ENCODE measurements at places on chromosomes 16 and 17. TPM values are rescaled to one million over a fixed set of nuclear protein-coding genes. Genes with fewer than 3 reads are reported as not detected.

Gene AIPL1
- total RNA-seq: not detected

- peak; percentile 71 for DNase-seq
Measured at GRCh38 chr17:81422776-81423697, 27.8 kb downstream of the BAHCC1 start.

DNA sequence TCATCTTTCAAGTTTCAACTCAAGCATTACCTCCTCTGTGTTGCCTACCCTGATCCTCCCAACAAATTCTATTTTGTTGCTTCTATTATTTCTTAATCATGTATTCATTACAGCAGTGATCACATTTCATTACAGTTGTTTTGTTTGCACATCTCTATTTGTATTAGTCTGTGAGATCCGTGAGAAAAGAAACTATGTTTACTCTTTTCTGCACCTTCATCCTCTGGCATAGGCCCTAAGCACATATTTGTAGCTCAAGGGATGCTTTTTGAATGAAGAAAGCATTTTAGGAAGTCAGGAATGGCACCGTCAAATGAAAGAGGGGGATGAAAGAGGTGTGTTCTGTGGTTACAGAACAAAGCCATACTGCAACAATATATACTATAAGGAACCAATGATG, 110.5 kb downstream of the SHISA6 start:
- no peak for DNase-seq

DNA sequence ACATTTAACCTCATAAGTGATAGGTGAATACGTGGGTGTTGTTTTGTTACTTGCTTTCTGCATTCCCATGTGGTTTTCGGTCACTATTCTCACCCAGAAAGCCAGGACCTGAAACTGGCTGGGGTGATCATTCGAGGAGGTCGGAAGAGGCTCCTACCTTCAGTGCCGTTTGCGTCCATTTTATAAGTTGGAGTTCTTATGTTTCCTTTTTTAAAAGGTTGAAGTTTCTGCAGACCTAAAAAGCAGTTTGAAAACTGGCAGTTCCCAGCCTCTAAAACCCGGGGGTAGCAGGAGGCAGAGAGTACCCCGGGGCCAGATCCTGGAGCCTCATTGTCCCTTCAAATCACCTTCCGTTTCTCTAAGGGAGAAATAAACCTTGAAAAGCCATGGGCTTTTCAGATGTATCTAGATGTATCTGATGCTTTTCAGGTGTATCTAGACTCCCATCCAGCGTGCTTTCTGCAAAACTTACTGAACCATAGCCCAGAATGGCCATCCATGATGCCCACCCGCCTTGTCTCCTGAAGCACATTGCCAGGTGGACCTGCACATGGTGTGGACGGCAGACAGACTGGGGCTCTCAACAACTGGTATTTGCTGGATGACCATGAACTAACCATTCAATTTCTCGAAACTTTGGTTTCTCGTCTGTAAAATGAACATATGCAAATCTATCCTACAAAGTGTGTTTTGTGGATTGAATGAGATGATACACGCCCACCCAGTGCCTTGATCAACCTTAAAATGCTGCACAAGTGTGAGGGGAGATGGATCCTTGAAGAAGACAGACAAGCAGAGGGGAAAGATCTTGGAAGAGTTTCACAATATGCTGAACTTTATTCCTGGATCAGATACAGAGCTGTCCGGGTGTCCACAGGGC, 1.3 kb downstream of the NLRC5 start:
- no peak for DNase-seq

DNA sequence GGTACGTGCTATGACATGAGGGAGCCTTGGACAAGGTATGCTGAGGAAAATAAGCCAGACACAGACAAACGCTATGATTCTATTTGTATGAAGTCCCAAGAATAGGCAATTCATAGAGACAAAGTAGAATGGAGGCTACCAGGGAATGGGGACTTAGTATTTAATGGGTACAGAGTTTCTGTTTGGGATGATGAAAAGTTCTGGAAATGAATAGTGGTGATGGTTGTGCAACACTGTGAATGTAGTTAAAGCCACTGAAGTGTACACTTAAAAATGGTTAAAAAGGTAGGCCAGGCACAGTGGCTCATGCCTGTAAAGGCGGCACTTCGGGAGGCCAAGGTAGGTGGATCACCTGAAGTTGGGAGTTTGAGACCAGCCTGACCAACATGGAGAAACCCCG, 3.3 kb downstream of the PRPSAP1 start:
- DNase-seq: no peak

DNA sequence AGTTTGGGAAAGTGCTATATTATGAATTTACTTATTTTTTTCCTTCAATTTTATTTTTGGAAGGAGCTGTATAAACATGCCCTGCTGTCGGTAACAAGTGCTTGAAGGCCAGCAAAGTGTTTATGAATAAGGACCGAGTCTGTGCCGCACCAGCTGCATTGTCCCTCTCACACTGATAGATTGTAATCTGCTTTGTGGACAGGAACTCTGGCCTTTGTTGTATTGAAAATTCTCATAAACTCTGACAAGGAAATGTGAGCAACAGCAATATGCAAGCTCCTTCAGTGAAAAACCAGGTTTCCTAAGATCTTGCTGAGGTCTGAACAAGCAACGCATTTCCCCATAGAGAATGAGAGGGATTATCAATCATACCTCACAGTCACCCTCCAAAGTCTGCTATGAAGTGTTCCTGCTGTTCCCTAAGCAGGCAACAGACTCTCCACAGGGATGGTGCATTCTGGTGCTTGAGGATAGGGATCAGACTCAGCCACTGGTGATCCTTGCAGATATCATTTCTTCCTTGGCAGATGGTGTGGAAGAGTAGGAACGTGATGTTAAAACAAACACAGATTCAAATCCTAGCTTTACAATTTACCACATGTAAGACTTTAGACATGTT, 109.6 kb downstream of the KCNJ2 start:
- no peak for DNase-seq

GRCh38 chr16:25374556-25374955, 116.9 kb upstream of the ZKSCAN2 start:
- DNase-seq: no peak

DNA sequence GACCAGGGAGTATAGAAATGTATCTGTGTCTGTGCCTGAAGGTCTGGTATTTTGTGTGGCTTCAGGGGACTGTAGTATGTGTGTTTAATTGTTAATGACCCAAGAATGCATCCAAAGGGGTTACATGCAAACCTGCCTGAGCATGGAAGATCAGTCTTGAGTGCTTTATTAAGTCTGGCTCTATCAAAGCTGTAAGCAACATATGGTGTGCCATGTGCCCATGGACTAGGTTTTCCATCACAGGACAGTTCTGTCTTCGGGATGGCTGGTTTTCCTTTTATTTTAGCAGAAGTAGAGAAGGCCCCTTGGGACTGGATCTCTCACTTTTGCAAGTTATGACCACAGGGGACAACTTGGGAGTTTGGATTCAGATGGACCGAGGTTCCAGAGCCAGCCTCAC, 18.2 kb downstream of the RBFOX1 start:
- DNase-seq: no peak

DNA sequence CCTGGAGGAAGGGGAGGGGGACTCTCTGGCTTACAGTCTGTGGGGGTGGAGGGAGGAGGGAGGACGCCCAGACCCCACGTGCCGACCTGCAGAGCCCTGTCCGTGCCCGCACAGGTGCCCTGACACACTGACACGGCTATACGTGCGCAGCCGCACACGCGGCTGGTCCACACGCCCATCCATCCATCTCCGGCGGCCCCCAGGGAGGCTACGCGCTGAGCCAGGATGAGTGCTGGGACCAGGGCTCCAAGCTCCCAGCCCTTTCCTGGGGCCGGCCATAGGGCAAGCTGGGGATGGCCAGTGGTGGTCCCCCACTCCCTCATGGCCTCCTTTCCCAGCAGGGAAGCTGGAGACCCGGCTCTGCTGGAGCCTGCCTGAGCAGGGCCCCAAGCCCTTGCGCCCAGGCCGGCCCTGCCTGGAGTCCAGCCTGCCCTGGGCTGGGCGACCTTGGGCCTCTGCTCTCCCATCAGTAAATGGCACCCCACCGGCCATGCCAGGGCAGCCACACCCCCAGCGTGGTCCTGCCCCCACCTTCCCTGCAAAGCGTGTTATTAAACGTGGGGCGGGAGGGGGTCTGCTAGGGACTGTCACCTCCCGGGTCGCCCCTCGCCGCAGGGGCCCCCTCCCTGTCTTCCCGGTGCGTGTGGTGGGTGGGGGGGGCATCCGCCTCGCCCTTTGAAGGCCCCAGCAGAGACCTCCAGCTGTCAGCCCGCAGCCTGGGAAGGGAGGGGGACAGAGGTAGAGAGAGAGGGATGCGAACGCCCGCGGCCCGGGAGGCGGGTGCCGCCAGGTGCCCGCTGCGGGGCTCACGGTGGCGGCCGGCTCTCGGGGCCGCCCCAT, 863 bp downstream of the CASKIN1 start:
- no peak for DNase-seq

GRCh38 chr17:351875-352420, 659 bp downstream of the RPH3AL start:
- DNase-seq: no peak

DNA sequence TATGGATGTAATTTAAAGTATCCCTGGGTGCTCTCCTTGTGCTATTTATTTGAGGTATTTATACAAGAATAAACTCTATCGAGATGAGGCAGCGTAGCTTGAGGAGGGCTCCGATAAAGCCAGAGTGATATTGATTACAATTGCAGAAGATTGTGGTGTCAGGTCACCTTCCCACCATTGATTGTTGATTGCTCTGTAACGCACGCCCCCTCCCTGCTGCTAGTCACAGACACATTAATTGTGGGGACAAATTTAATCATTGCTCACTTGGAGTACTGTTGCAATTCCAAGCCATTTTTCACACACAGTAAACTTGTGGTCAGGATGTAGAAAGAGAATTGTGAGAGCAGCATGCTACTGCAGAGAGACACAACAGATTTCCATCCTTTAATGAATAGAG, 75.4 kb downstream of the IRX3 start:
- DNase-seq: no peak

DNA sequence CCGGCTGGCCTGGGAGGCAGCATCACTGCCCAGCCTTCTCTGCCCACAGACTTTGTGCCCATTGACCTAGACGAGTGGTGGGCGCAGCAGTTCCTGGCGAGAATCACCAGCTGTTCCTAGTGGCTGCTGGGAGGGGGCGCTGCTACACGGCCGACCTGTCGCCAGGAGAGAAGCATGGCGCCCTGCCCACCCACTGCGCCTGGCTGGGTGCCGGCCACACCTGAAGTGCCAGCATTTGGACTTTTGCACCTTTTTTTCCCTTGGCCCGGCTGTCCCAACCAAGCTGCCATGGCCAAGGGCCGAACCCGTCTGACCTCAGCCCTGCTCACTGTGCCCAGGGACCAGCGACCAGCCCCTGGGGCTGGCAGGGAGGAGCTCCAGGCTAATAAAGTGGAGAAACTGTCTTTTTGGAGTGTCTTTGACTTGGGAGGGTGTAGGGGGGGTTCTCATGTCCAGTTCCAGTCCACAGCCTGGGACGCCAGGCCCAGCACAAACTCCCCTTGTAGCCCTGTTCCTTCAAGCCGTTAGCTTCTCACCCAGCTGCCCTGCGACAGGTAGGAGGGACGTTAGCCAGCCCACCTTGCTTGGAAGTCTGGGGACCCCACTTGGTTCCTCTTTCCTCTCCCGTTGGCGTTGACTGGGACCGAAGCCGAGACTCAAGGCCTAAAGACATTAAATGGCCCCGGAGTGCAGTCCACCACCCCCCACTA, 939 bp upstream of the WDR90 start:
- DNase-seq: no peak

GRCh38 chr16:6611535-6611934, 721.1 kb upstream of the RBFOX1 start:
- no peak for DNase-seq

DNA sequence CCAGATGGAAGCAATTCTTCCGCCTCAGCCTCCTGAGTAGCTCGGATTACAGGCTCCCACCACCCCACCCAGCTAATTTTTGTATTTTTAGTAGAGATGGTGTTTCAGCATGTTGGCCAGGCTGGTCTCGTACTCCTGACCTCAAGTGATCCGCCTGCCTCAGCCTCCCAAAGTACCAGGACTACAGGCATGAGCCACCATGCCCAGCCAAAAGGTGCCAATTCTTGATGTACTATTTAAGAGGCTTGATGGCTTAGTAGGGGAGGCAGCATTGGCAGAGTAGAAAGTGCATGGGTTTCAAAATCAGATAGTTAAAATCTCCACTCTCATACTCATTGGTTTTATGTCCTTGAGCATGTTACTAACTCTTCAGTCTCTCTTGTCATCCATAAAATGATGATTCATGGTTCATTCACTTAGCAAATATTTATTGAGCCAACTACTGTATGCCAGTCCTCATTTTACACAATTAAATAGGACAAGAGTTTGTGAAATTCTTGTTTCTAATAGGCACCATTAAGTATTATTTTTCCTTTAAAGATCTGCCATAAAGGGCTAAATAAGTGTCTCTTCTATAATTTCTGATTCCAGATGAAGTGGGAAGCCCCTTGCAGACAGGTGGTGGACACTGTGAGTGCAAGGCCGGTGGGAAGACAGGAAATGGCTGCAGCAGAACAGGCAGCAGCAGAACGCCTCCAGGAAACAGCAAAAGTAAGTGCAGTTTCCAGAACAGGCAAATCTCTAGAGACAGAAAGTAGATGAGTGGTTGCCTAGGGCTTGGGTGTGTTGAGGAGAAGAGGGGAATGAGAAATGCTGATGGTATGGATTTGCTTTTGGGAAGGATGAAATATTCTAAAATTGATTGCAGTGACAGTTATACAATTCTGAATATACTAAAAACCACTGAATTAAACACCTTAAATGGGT, 8.2 kb upstream of the RPL27 start:
- DNase-seq: no peak

DNA sequence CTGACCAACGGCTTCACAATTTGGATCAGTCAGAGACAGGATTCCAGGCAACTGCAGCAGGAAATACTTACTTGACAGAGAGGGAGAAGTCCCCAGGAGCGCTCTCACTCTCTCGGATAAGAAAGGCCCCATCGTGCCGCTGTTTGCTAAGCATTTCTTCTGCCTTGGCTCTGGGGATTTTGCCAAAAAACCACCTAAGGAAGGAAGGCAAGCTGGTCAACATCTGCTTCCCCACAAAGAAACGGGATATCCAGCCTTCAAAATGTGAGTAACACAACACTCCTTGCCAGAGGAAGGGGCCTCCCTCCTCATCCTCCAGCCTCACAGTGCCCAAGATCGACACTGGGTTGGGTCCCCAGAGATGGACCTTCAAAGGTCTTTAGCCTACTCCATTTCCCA, 36.6 kb upstream of the SLC25A19 start:
- DNase-seq: no peak

- DNase-seq: no peak
Measured at GRCh38 chr16:73553941-73554660, 506.2 kb upstream of the ZFHX3 start.

- DNase-seq: no peak
Measured at GRCh38 chr17:13953841-13954240, 115.5 kb upstream of the COX10 start.

DNA sequence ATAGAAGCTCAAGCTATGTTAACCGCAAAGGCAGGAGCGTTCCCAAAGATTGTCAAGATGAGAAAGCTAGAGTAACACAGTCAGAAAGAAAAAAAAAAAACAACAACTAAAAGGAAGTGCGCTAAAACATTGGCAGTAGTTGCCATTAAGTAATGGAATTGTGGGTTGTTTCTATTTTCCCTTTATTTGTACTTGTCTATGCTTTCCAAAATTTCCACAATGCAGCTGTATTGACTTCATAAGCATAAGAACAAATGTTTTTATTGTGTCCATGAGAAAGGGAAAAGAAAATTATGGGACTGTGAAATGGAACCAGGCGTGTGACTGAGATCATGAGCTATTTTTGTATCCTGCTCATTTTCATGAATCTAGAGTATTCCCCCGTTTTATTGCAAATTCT, 153.4 kb downstream of the TMEM114 start:
- DNase-seq: no peak

Data from ascending aorta (tissue), 2 donors.